Fibroblast of mammary gland (primary cell): ENCODE measurements at places on chromosomes 7 and 10.

DNA sequence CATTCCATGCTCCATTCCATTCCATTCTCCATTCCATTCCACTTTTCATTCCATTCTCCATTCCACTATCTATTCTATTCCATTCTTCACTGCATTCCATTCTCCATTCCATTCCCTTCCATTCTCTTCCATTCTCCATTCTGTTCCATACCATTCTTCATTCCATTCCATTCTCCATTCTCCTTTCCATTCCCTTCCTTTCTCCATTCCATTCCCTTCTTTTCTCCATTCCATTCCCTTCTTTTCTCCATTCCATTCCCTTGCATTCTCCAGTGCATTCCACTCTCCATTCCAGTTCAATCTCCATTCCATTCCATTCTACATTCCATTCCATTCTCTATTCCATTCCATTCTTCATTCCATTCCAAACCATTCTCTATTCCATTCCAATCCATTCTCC is 80.3 kb downstream of the NSUN6 start:
- DNase-seq = no peak

- no peak for DNase-seq
Observed at GRCh38 chr7:120951826-120952225, 1.2 kb downstream of the ING3 start.

DNA sequence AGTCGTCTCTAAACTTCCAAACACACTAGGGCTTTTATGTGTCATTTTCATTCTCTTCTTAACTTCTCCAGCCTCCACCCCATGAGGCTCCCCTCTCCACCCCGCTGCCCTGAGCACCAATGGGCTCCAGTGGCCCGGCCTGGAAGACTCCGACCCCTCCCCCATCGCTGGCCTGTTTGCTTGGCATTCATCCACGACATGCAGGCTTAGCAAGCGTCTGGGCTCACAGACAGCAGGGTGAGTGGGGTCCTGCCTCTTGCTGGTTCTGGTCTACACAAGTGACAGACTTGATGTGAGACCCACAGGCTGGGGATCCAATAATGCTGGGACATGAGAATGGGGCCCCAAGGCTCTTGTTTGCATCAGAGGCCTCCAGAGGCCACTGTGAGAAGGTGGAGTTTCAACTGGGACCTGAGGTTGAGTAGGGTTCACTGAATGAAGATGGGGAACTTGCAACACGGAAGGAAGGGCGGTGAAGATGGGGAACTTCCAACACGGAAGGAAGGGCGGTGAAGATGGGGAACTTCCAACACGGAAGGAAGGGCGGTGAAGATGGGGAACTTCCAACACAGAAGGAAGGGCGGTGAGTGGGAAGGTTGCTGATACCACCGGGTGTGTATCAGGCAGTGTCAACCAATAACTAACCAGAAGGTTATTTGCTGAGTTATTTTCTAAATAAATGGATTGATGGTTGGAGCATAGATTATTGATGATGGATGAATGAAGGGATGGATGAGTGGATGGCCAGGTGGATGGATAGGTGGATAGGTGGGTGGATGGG is 14.0 kb downstream of the KNDC1 start:
- DNase-seq = no peak

DNA sequence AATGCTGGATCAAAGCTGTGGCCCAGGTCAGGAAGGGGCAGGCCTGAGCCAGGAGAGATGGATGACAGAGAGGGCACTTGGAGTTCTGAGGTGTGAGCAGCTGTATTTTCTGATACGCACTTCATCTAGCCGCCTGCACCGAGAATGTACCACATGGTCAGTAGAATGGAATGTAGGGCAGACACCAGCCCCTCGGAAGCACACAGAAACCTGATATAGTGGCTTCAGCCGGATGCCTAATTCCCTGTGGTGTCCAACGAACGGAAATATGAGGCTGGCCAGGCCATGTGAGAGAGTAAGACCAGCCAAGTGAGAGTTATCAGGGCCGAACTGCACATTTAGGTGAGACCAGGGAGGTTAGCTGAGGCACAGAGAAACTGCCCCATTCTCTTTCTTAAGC is 46.7 kb upstream of the PLCE1 start:
- peak; percentile 45 for DNase-seq

GRCh38 chr7:26187380-26188205 is 13.0 kb downstream of the HNRNPA2B1 start:
- DNase-seq = no peak

GRCh38 chr7:24741679-24742505 is 15.4 kb downstream of the GSDME start:
- DNase-seq = peak; percentile 98

GRCh38 chr7:55512635-55513191 is 59.6 kb downstream of the VOPP1 start:
- no peak for DNase-seq

GRCh38 chr10:124008681-124009080 is 84.7 kb downstream of the CHST15 start:
- no peak for DNase-seq

GRCh38 chr10:35166607-35167006 is 40.0 kb downstream of the CREM start:
- no peak for DNase-seq

DNA sequence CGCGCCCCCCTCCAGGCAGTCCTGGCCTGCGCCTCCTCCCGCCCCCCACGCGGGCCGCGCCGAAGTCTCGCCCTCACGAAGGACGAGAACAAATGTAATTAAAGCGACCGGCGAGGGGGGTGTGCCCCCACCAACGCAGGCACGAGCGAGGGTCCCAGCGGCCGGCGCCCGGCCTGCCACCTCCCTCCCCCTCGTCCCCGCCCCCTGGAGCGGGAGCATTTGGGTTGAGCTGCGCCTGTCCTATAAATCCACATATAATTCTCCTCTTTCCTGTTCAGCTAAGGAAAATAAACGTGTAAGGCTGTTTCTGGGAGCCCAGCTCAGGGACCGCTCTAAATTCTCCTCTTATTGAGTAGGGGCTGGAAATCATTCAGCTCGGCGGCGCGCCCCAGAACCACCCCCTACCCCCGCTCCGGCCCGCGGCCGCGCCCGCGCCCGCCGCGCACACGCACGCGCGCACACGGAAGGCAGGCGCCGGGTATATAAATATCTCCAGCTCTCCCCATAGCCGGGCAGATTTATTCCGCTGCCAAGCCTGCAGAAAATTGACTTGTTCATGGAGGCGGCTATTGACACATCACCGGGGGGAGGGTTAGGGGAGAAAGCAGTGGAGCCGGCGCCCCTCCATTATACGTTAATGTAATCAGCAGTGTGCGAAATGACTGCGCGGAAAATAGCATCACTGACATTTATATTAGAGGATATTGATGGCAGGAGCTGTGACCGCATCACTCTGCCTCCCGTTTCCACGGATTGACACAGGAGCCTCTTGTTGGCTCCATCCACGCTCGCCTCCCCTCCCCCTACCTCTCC is 61.6 kb upstream of the BTRC start:
- no peak for DNase-seq

- DNase-seq = no peak
Observed at GRCh38 chr10:116489460-116489859, 56.3 kb upstream of the PNLIP start.

DNA sequence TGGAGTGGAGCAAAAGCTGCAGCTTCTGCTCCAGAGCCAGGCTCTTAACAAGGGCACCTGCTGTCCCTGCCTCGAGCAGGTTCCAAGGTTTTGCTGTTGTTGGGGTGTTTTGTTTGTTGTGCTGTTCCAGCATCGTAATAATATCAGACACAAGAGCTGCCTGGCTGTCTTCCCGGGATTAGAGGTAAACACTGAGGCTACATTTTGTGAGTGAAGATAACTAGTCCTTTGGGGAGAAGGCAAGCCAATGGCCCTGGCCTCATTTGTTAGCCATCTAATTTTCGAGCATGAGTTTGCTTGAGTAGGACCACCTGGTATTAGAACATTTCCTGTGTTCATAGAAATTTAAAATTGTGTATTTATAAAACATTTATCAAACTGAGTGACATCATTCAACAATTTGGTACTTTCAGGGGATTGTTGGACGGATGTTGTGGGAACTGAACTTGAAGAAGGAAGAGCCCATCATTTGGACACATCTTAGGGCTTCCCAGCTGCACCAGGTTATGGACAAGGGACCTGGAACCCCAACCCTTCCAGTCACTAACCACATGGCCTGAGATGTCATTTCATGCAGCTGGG is 555.0 kb downstream of the TNS3 start:
- DNase-seq = no peak

- no peak for DNase-seq
Observed at GRCh38 chr10:110797416-110797815, 74.3 kb upstream of the PDCD4 start.

GRCh38 chr10:88990384-88991160 is at the start of gene FAS:
FAS (plus strand) TSS chr10:88990798; CDS start chr10:88990877, 79 bp downstream.
- DNase-seq = peak; percentile 79

DNA sequence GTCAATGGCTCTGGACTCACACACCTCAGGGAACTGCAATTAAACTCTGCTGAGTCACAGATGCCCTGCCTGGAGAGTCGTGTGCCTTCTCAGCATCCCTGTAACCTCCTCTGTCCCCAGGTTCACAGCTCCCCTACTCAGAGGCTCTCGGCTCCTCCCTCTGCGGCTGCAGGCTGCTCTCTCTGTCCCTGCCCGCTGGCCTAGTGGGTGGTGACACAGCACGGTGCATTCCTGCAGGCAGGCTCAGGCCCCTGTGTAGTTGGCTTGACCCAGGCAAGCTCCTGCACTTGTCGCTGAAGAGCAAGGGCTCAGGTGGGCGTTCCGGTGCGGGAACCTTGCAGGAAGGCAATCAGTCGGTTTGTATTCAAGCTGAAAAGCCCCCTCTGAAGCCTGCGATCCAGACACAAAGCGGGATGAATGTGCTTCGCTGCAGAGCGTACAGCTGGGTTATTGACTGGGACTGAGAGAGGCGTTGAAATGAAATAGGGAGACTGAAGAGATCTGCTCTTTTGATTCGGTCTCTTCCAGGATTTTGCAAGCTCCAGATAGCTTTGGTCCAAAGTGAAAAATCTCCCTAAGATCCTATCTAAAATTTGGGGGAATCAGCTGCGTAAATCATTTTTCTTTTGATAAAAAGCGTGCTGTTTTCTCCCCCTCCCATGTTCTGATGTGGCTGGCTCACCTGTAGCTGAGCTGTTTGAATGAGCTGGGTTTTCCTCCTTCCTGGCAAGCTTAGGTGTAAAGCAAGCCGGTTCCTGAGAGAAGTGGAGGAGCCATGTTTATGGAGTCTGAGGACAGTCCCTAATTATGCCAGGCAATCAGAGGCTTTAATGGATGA is 208.7 kb upstream of the PHYHIPL start:
- DNase-seq = no peak

- no peak for DNase-seq
Observed at GRCh38 chr10:133557381-133557780, 8.0 kb downstream of the SYCE1 start.

DNA sequence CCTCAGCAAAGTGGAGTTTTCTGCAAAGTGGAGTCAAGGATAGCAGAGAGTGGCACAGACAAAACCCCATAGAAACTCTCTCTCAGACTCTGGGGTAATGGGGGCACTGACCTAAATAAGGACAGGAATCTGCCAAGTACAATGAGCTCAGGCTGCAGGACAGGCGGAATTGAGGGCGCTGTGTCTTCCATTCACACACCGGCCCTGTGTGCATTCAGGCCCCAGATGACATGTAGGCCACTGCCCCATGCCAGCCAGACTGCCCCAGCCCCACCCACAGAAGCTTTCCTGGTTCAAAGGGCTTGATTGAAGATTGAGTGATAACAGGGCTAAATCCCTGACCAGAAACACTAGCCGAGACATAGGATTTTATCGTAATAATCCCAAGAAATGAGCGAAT is 52.7 kb downstream of the EEPD1 start:
- no peak for DNase-seq

DNA sequence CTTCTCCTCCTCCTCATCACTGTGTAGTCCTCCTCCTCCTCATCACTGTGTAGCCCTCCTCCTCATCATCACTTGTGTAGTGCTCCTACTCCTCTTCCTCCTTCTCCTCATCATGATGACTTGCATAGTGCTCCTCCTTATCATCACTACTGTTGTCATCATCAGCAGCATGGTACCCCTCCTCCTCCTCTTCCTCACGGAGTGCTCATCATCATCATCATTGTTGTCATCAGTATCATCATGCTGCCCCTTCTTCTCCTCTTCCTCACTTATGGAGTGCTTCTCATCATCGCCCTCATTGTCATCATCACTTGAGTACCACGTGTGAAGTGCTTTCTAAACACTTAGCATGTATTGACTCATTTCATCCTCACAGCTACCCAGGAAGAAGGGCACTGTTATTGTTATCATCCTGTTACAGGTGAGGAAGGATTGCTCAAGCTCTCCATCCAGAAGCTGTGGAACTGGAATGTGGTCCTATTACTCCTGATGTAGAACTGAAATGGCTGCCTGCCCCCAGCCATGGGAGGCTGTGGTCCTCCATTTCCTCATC is 122.8 kb upstream of the SHH start:
- no peak for DNase-seq

GRCh38 chr10:121459622-121460453 is 138.4 kb downstream of the FGFR2 start:
- DNase-seq = no peak

GRCh38 chr10:121613456-121613855 is 15.2 kb upstream of the FGFR2 start:
- no peak for DNase-seq

- DNase-seq = no peak
Observed at GRCh38 chr10:86597306-86597705, 57.0 kb upstream of the OPN4 start.
